Esophagus squamous epithelium (tissue), 5 donors: ENCODE measurements at places on chromosomes 13 and 19. TPM values are rescaled to one million over a fixed set of nuclear protein-coding genes. Genes with fewer than 3 reads are reported as not detected.

VWA8 gene
- total RNA-seq = 14.2 TPM

- DNase-seq = no peak
These were observed 1546.2 kb downstream of the OLFM4 start for GRCh38 chr13:54574791-54575190.

SIGLEC12 gene
- total RNA-seq = not detected

DNA sequence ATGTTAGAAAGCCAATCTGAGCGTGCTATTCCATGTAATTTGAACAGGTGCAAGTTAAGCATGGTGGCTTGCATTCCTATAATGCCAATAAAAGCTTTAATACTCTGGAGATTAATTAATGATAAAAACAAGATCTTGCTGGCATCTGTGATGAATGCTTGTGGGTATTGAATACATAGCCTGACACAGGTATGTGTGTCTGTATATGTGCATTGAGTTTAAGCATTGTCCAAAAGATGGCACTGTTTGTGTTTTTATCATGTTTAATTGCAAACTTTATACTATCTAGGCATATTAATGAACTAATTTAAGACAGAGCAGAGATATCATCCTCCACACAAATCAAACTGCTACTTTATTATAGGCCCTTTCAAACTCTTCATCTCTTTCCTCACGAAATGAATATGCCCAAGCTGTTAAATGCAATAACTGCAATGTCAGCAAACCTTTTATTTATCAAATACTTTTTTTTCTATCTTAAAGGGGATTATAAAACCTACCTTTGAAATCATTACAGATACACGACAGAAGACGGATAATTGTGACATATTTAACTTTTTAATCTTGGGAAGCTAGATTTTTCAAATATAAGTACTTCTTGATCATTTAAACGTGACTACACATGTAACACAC is 86.5 kb downstream of the TNFSF11 start:
- no peak for DNase-seq

JOSD2 gene
- total RNA-seq = 26.3 TPM

SKA3 gene
- total RNA-seq = 5.1 TPM

SWSAP1 gene
- total RNA-seq = 1.4 TPM

MIPEP gene
- 25.7 TPM for total RNA-seq

DNA sequence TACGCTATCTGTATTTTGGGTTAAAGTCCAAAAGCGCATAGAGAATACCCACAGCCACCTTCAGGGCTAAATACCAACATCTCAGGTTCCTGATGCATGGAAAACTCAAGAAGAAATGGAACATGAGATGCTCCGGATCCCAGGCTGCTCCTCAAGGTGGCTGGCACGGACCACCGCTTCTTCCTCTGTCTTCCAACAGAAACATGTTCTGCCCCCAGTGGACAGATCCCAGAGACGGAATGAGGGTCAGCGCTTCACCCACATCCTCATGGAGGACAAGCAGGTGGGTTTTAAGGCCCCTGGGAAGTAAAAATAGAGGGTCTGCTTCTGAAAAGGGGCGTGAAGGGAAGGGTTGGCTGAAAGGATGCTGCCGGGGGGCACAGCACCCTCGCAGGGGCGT is 17.3 kb downstream of the COL4A1 start:
- DNase-seq = no peak

LYPD3 gene
- 312 TPM for total RNA-seq

DNA sequence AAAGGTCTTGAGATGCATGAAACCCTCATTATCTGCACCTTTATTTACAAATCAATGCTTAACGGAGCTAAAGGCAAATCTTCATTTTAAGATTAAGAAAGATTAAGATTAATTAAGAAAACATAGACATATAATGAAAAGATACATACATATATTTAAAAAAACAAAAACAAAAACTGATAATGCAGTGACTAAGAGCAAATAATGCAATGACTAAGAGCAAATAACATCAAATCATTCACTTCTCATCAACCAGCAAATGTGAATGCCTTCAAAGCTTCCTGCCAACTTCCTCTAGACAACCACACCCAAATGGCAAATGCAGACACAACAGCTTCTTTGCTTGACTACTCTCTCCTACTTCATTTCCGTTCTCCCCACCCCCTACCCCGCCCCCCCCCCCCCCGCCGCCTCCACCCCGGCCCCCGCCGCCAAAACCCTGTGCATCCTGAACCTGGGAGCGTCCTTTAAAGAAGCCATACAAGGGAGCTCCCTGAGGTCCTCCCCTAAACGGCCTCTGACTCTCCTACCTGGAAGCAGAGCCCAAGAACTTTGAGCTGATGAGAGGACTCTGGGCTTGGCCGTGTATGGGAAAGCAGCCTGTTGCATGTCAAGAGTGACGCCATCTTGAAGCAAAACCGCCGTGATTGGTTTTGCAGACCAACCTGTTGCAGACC is 24.5 kb downstream of the TEX101 start:
- DNase-seq = no peak

CHAMP1 gene
- 9.8 TPM for total RNA-seq

GRCh38 chr13:34545461-34545860 is 396.6 kb upstream of the NBEA start:
- no peak for DNase-seq

OR10H1 gene
- total RNA-seq = not detected

SYDE1 gene
- 1.4 TPM for total RNA-seq

- no peak for DNase-seq
These were observed 1015.7 kb downstream of the PCDH9 start for GRCh38 chr13:66214467-66214866.

UBAC2 gene
- 77.8 TPM for total RNA-seq

DNA sequence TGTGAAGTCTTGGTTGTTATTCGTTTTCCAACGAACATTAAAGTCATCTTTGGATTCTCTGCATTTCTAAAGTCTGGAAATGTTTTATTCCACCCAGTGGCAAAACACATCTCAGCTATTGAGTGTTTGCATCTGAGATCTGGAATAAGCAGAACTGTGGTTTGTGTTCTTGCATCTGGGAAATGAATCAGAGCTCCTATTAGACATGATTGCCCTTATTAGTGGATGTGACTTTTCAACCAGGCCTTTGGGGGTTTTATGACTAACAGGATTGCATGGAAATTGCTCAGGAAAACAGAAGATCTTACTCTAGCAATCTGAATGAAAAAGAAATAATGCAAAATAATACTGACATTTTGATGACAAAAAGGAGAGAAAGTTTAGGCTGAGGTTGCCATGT is 488.8 kb downstream of the IRS2 start:
- no peak for DNase-seq

CTXN1 gene
- 2.7 TPM for total RNA-seq

PSG11 gene
- not detected for total RNA-seq

GRCh38 chr19:5718579-5719273 is 1.2 kb downstream of the LONP1 start:
- DNase-seq = no peak

- no peak for DNase-seq
These were observed 14.9 kb downstream of the EPS8L1 start for GRCh38 chr19:55090564-55090963.

B3GNT8 gene
- total RNA-seq = 32.0 TPM

GRCh38 chr13:73399347-73400216 is 340.8 kb downstream of the KLF5 start:
- no peak for DNase-seq

- DNase-seq = no peak
These were observed 911 bp downstream of the ENOX1 start for GRCh38 chr13:43785650-43786471.

ZNF616 gene
- 3.0 TPM for total RNA-seq

- no peak for DNase-seq
These were observed 10.1 kb downstream of the OR1I1 start for GRCh38 chr19:15091918-15092753.

KLK6 gene
- total RNA-seq = 160 TPM

GRCh38 chr19:1151037-1151724 is 22.9 kb downstream of the SBNO2 start:
- no peak for DNase-seq

TMEM255B gene
- total RNA-seq = not detected

PLPPR3 gene
- total RNA-seq = not detected

HNRNPL gene
- total RNA-seq = 186 TPM

JAK3 gene
- total RNA-seq = 4.8 TPM

DNA sequence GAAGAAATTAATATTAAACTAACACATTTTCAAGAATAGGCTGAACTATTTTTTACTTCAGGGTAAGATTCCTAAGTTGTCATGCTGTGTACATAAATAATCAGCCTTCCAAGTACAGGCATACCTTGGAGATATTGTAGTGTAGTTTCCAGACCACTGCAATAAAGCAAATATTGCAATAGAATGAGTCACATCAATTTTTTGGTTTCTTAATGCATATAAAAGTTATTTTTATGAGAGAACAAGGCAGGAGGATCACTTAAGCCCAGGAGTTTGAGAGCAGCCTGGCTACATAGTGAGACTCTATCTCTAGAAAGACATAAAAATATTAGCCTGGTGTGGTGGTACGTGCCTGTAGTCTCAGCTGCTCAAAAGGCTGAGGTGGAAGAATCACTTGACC is 511.5 kb downstream of the UQCRFS1 start:
- DNase-seq = no peak

EMC10 gene
- 50.2 TPM for total RNA-seq

MEDAG gene
- total RNA-seq = 2.7 TPM

DNA sequence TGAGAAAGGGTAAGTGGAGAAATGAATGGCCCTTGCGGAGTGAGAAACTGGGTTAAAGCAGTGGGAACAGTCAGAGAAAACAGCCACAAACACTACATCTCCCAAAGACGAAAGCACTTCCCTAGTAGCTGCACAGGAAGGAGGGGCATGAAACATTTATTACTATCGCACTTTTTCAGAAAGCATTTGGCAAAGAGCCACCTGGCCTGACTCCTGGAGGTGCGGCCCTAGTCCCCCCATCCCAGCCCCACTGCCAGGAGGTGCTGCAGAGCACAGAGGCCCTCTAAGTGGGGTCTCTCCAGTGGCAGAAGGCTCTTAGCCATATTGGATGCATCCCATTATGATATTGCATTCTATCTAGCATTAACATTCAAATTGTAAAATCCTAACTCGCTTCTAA is 55.8 kb downstream of the MTMR6 start:
- no peak for DNase-seq

CALR3 gene
- not detected for total RNA-seq

GZMM gene
- not detected for total RNA-seq

DNA sequence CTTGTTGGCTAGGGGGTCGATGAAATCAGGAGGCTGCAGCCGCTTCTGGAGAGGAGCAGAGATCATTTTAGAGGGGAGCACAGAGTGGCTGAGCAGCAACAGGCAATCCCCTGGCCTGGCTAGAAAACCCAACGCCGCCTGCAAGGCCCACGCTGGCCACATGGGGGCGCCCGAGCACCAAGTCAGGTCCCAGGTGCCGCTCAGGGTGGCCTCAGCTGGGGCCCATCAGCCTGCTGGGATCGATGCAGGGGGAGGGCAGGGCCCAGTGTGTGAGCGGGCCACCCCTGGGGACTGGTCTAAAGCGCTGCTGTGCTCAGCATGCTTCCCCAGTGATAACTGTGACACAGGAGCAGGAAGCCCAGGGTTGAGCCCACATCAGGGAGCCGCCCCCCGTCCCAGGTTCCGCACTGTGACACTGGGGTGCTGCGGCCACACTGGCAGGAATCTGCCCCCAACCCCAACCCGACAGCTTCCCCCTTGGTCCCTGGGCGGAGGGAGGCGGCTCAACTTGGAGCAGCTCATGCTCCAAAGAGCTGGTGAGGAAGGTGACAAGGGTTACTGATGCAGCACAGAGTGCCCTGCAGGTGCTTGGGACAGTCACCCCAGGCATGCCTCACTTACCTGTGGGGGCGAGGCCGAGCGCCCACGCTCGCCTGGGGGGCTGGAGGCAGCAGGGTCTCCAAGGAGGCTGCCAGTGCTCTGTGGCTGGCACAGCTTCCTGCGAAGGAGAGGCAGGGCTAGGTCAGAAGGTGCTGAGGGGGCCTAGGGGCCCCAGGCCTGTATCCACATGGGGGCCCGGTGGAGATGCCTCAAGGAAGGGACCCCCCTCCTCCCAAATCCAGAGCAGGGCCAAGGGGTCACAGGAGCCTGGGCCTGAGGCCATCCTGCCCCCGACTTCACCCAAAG is 13.3 kb upstream of the ISYNA1 start:
- no peak for DNase-seq

- no peak for DNase-seq
These were observed 1065.8 kb upstream of the SPRY2 start for GRCh38 chr13:81406639-81407292.

- no peak for DNase-seq
These were observed 25.2 kb downstream of the NLRP9 start for GRCh38 chr19:55712804-55713631.

DNA sequence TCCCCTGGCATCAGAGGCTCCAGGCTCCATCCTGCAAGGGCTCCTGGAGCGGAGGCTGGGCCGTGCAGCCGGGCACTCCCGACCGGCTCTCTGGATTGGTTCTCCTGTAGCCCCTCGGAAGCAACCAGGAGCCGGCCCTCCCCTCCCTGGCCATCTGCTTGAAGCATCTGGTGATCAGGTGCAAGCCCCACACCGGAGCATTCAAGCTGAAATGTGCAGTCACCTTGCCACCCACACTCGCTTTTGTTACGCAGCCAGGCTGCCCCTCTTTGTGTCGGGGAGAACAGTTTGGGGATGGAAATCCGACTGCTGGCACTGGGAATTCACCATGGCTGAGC is 258.8 kb downstream of the ZNF536 start:
- DNase-seq = no peak

DNA sequence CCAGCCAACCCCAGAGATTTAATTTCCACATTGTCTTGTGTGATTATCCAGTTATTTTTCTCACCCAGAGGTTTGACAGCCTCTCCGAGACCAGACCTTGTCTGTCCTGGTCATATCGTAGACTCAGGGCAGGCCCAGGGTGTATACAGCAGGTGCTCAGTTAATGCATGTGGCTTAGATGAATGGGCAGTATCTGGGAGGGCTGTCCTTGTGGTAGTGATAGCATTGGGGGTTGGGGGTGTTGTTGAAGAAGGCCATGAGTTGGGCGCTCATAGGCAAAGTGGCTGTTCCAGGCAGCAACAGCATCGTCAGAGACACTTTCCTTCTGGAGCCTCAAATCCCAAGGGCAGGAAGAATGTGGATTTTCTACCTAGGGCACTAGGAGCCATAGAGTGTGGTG is 16.9 kb downstream of the MAST3 start:
- DNase-seq = no peak

DNA sequence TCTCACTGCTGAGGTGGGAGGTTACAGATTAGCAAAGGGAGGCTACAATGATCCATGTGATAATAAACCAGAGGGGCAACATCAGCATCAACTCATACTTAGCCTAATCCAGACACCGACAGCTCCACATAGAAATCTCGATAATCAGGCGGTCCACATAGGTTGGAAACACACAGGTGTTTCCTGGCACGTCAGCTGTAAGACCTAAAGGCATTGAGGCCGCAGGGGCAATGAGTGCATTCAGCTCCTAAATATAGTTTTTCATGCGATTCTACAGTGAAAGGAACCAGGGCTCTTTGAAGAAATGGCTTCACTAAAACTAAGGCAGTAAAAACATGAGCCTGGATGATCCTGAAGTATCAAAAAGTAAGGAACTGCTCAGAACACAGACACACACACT is 19.3 kb downstream of the PLPP2 start:
- no peak for DNase-seq

DNA sequence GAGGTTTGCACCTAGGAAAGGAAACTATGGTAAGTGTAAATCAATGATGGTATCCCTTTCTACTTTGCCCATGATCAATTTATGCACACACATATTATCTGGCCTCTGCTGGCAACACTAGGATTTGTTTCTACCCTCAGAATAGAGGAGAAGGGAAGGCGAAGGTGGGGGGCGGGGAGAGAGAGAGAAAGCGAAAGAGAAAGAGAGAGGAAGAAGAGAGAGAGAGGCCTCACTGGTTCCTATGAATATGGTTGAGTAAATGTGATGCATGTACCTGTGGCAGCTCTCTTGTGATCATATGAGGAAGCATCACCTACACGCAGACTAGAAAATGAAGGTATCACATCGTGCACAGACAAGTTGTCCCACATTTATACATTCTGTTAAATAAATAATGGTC is 882.0 kb upstream of the SLITRK6 start:
- no peak for DNase-seq
